ENCODE measurements at places on chromosomes 2 and 18.

DNA sequence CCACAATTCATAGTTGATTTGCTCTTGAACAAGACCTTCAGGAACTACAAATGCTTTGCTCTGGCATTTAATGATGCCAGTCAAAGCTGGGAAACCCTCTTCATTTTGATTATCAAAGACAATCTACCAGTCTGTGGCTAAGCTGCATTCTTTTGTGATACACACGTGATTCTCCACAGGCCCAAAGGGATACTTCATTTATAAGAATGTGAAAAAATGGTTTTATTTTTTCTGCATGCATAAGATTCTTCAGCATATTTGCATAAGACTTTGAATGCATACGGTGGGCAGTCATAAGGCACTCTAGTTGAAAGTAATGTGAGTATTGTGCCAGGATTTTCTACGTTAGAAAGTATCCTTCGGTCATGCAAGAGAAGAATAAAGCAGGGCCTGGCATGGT, 33.0 kb upstream of the ARL5A start:
- DNase-seq = no peak

DNA sequence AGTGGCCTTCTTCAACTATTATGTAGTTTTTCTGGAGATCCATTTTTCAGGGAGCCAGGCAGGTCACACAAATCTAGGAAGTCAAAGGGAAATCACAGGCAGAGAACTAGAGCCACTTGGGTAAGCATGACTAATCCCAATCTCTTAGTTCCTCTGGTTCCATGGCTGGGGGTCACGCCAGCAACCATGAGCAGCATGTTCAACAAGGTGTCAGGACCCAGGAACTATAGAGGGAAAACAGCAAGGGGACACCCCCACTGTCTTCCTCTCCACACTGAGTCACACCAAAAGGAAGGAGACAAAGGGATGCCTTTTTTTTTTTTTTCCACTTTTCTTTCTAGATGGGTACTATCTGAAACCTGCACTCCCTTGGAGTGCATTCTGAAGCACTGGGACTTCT, 250.9 kb downstream of the OTX1 start:
- DNase-seq = no peak

DNA sequence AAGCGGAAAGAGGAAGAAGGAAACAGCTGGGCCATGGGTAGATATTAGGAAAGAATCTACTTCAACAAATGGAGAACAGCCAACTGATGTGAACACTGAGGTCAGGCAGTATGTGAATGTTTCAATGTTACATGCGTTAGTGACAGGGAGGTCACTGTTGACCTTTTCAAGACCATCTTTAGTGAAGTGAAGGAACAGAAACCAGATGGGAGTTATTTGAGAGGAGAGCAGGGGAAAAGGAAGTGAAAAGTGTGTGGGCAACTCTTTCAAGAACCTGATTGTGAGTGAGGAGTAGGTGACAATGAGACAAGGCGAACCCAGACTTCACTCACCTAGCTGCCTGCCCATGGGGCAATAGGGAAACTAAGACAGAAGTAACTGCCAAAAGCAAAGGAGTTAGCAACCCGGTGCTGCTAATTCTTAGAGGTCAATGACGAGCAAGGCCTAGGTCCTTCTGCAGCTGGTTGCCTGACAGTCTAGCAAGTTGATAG, 67.0 kb downstream of the SP3 start:
- no peak for DNase-seq

DNA sequence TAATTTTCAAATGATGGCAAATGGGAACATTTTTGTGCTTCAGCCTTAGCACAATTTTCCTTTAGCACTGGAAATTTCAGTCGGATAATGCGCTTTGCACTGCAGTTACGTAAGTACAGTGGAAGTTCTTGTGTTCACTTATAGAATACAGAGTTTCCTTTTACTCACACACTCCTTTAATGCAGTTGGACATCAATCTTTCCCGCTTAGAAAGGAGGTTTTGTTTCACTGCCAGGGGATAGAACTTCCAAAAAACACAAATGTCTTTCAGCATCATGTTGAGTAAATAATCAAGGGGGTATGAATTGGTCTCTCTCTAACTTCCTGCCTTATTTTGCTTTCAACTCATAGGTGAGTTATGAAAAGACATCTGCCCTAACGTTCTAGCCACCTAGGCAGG, 63.2 kb downstream of the TGFA start:
- DNase-seq = no peak

DNA sequence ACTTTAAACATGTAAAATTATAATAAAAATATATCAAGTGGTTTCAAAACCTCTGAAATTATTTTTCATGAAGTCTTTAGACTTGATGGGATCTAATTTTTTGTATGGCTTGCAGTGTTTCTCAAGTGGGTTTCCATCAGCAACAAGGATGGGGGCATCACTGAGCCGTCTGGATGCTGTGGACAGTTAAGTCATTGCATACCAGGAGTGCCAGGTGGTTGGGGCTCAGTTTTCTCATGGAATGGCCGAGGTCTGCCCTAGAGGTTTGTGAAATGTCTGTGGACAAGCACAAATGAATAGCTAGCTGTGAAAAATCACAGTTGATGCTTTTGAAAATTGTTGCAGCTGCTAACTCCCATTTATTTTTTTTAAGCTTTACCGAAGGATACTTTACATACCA, 1.7 kb downstream of the PRELID3A start:
- no peak for DNase-seq
